ENCODE measurements at places on chromosomes 1 and 21.

- peak; percentile 71 for DNase-seq
Measured at GRCh38 chr1:52059321-52059720, 3.2 kb downstream of the BTF3L4 start.

DNA sequence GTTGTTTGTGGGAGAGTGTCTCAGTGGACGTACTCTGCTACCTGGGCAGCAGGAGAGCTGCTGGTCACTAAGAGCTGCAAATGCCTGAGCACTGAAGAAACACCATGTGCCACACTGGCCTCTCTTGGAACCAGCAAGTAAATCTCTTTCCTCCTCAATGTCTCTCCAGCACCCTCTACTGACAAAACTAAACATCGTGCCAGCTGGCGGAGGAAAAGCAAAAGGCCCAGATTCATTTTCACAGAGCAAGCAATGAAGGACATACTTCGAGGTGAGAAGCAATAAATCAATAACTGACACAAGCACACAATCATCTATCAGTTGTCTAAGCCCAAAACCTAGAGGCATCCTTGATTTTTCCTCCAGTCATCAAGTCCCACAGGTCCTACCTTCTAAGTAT is 78.1 kb downstream of the RERE start:
- no peak for DNase-seq

DNA sequence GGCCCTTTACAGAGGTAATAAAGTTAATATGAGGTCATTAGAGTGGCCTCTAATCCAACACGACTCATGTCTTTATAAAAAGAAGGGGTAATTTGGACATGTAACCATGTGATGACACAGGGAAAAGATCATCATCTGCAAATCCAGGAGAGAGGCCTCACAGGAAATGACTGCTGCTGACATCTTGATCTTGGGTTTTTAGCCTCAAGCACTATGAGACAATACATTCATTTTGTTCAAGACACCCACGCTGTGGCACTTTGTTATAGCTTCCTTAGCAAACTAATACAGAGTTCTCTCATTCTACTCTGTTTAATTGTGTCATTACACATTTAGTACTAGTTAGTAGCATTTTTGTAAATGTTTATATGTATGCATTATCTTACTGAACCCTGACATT is 64.0 kb upstream of the RUNX1 start:
- DNase-seq: peak; percentile 17

DNA sequence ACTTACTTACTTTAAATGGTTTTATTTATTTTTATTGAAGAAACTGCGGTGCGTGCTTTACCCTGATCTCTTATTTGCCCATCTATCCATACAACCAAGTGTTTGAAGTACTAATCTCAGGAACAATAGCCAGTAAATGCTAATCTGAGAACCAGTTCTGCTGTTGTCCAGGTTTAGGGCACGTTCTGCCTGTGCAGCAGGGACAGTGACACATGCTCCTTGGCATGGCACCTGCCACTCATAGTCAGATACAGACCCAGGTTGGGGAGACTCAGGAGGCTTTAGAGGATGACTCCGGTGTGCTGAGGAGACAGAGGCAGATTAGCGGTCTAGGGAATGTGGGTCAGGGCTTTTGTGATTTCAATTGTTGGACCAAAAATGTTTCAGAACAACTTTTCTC is 83.6 kb downstream of the NRIP1 start:
- no peak for DNase-seq

- DNase-seq: peak; percentile 34
Measured at GRCh38 chr1:235313931-235314678, 13.9 kb downstream of the ARID4B start.

GRCh38 chr1:202623075-202623474 is 87.2 kb downstream of the SYT2 start:
- peak; percentile 49 for DNase-seq

DNA sequence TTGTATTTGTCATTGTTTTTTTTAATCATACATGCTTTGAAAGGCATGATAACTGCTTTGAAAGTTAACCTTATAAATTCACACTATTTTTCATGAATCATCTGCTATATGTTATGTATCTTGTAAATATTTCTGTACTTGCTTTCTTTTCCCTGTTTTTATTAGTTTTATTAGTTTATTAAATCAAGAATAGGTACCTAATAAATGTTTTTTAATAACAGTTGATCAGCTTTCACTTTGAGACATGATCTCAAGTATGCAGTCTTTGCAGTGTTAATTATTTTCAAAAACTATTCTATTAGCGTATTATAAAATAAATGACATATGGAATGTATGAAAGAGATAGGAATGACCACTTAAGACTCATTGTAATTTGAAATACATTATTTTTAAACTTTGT is 110.8 kb upstream of the TENT5C start:
- no peak for DNase-seq

- peak; percentile 94 for DNase-seq
Measured at GRCh38 chr1:222084996-222085395, 343.1 kb upstream of the DUSP10 start.

- no peak for DNase-seq
Measured at GRCh38 chr1:202616355-202616915, 93.8 kb downstream of the SYT2 start.

GRCh38 chr1:201543871-201544642 is 5.1 kb downstream of the NAV1 start:
- peak; percentile 52 for DNase-seq

GRCh38 chr1:59017501-59018231 is 233.8 kb upstream of the JUN start:
- no peak for DNase-seq

- no peak for DNase-seq
Measured at GRCh38 chr1:181386340-181386739, 97.0 kb upstream of the CACNA1E start.

DNA sequence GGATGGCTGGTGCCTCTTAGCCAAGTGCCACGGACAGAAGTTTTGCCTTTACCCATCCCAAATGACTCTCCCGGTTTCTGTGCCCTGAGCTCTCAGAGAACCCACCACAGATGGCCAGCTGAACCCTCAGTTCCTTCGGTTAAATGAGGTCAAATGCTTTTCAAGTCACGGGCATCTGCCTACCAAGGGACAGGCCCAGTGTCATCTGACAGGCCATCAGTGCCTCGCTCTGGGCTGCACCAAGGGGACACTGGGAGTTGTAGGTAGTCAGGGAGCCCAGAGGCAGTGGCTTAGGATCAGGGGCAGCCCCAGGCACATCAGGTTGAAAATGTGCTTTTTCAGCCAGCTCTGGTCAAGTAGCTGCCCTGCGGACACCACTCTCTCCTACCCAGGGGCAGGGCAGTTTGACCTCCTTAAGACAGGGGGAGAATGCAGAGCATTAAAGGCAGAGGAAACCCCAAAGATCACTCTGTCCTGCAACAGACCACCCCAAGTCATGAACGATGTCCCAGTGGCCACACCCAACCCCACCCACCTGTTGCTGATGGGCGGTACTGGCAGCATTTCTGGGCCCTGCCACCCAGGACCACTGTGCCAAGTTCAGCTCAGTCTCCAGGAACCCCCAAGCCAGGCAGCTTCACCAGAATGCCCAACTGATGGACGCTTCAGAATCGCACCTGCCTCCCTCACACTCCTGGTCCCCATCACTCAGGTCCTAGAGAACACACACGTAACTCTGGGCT is 60.7 kb downstream of the CASZ1 start:
- DNase-seq: no peak

- no peak for DNase-seq
Measured at GRCh38 chr1:9630331-9631111, 21.0 kb upstream of the PIK3CD start.

DNA sequence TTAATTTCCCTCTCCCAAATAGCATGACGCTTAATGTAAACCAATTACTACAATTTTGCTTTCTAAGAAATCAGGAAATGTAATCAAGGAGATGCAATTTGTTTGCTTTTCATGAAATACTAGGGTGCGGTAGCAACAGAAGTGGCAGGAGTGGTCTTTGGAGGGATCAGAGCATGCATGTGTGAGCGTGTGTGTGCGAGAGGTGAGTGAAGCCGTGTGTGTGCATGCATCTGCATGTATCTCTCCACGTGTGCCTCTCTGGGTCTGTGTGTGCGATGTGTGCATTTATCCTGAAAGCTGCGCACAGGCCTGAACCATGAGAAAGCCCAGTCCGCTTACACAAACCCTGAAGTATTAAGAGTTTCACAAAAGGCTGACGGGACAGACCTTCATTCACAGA is 249.8 kb upstream of the C1orf174 start:
- DNase-seq: no peak

DNA sequence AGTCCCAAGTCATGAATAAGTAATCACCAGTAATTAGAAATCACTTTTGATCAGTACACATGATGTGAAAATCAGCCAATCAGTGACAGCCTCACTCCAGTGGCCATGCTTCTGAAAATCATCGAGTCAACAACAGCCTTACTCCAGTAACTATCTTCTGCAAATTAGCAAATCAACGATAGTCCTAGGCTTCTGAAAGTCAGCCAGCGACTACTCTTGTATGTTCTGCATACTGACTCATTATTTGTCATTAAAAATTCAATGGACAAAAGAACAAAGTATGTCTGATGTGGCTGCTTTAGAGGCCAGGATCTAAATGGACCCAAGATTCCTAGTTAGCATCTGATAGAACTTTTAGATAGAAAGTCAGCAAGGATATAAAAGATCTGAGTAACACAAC is 102.5 kb downstream of the GPR52 start:
- no peak for DNase-seq

DNA sequence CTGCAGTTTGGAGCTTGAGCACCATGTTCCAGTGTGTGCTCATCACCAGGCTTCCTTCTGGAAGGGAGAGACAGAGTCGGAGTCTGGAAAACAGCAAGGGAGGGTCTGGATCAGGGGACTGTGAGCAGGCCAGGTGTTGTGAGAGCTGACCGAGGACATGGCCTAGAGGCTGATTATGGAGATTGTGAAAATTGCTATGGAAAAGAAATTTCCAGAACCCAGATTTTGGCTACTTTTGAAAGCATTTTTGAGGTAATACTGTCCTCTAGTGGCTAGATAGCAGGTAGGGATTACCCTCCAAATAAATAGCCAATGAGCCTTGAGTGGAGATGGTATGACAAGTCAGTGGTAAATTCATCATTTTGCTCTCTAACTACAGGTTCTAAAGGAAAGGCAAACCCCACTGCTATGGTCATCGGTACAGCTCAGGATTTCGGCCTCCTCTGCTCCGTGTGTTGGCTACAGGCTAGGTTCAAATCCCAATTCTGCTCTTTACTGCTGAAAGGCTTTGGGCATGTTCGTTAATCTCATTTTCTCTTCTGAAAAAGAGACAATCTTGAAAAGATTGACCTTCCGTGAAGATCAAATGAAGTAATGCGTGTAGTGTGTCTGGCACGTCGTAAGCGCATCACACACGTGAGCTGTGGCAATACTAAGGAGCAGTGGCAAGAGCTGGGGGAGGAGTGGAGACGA is 1.0 kb upstream of the HAO2 start:
- peak; percentile 56 for DNase-seq

DNA sequence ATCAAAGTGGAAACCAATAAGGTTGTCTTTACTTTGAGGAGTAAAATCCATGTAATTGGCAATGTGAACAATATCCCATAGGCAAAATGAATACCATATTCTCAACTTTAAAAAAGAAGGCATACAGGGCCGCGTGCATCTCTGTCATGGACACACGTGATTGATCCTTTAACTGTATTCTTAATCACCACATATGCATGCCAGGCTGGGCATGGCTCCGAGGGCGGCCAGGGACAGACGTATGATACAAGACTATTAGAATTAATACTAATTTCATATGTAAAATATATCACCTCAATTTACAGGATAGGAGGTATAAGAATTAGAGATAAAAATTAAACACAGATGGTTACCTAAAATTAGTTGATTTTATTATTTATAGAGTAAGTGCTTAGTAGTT is 11.2 kb downstream of the RGS21 start:
- DNase-seq: no peak

DNA sequence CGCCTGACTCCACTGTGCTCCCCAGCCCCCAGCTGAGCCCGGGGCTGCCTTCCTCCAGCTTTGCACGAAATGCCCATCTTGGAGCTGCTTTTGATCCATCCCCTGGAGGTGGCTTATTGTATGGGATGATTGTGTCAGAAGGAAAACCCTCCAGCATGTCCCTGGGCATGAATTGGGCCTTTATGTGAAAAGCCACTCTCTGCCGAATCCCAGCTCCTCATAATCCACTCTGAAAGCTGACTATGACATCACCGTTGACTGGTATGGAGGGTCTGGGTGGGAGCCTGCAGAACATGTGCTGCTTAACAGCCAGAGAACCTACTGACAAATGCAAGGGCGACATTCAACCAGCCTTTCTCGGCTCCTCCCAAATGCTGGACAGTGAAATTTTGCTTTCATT is 74.6 kb downstream of the NENF start:
- no peak for DNase-seq

DNA sequence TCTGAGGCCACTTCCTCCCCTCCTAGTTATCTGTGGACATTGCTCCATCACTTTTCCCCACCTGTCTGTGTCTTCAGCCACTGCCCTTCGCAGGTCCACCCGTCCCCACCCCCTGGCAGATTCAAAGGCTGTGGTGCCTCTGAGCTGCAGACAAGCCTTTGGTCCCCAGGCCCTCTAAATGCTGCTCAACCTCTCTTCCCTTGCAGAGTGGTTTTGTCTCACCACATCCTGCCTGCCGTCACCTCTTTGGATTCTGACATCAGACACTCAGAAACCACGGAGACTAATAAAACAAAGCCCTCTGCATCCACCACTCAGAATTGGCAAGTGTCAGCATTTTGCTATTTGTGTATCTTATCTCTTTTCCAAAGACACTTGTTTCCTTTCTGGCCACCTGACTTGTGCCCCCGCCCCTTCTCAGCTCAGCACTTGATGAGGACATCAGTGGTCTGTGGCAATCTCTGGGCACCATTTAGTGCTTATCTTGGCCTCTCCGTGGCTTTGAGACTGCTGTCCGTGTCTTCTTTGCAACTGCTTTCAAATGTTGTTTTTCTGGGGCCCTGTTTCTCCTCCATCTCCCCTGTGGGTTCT is 7.7 kb downstream of the CNIH3 start:
- peak; percentile 91 for DNase-seq

- DNase-seq: no peak
Measured at GRCh38 chr1:219372916-219373615, 199.4 kb downstream of the LYPLAL1 start.

- no peak for DNase-seq
Measured at GRCh38 chr1:231099996-231100767, 60.1 kb upstream of the FAM89A start.

GRCh38 chr21:45064091-45064490 is 10.3 kb upstream of the ADARB1 start:
- no peak for DNase-seq

- no peak for DNase-seq
Measured at GRCh38 chr1:55546553-55546952, 331.4 kb upstream of the USP24 start.
